ENCODE measurements at places on chromosomes 11 and 22. TPM values are rescaled to one million over a fixed set of nuclear protein-coding genes. Genes with fewer than 3 reads are reported as not detected.

Gene MYEOV
- not detected for total RNA-seq

Gene MISFA
- total RNA-seq, result 2.2 TPM

Gene TRPC6
- total RNA-seq, result not detected

Gene SLC16A8
- total RNA-seq, result not detected

Gene ABCC8
- total RNA-seq, result not detected

Gene CNTN5
- not detected for total RNA-seq

Gene YPEL4
- total RNA-seq, result 0.43 TPM

Gene NRIP3
- total RNA-seq, result 2.9 TPM

Gene ZP1
- total RNA-seq, result not detected

Gene RBFOX2
- total RNA-seq, result 4.3 TPM

Gene RNF141
- total RNA-seq, result 18.7 TPM

Gene MLC1
- total RNA-seq, result not detected

Gene MYOD1
- not detected for total RNA-seq
